ENCODE measurements at places on chromosomes 12 and 14. TPM values are rescaled to one million over a fixed set of nuclear protein-coding genes. Genes with fewer than 3 reads are reported as not detected.
A peak's percentile ranks its signal among the peaks of the same experiment; 100 is the strongest.

ITGB7 gene
- 105 TPM for total RNA-seq

RNASE7 gene
- total RNA-seq: not detected

MIP gene
- not detected for total RNA-seq

WASHC3 gene
- 35.0 TPM for total RNA-seq

KSR2 gene
- total RNA-seq: not detected

CCER1 gene
- not detected for total RNA-seq

DNA sequence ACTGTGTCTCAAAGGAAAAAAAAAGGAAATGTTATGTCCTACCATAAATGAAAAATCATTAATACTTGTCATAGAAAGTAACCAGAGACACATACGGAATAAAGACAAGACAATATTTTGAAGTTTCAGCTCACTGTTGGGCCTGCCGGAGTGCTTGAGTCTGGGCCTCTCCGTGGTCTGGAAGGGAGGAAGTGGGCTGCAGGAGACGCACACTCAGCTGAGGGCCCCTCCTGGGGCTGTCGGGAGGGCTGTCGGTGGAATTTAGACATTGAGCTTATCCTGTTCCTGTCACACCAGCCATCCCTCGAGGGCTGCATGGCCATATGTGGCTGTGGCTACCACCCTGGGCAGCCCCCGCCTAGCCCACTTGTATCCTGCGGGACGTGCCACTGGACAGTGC is 80.6 kb downstream of the DDX51 start:
- H3K27ac ChIP-seq: peak overlapping the region; percentile 64
- H3K27me3 ChIP-seq: no peaks in the 10 kb centered on the region
- H3K36me3 ChIP-seq: peaks cover 20% of the 10 kb centered on the region
- H3K4me1 ChIP-seq: peaks cover 24% of the 10 kb centered on the region
- no peak overlapping the region for H3K4me3 ChIP-seq

DNA sequence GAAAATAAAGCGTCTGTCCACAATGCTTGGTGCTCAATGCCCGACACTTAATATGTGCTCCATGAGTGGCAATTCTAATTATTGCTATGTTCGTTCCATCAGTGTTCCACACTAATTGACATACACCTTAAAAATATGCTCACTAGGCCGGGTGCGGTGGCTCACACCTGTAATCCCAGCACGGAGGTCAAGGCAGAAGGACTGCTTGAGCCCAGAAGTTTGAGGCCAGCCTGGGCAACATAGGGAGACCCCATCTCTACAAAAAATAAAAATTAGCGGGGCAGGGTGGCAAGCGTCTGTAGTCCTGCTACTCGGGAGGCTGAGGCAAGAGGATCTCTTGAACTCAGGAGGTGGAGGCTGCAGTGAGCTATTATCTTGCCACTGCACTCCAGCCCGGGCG is 635 bp upstream of the HECTD4 start:
- H3K4me3 ChIP-seq: peak overlapping the region; percentile 91
- peaks cover 23% of the 10 kb centered on the region for H3K4me1 ChIP-seq
- DNase-seq: no peak
- H3K27ac ChIP-seq: no peak overlapping the region

- no peaks in the 10 kb centered on the region for H3K36me3 ChIP-seq
- DNase-seq: no peak
- no peaks in the 10 kb centered on the region for H3K27me3 ChIP-seq
Observed at GRCh38 chr12:113069149-113069548, 12.6 kb downstream of the DTX1 start.

GRCh38 chr14:90721619-90722305 is 94.5 kb downstream of the TTC7B start:
- no peaks in the 10 kb centered on the region for H3K27me3 ChIP-seq
- no peak overlapping the region for H3K27ac ChIP-seq
- H3K36me3 ChIP-seq: no peaks in the 10 kb centered on the region
- peaks cover 6% of the 10 kb centered on the region for H3K4me1 ChIP-seq

DNA sequence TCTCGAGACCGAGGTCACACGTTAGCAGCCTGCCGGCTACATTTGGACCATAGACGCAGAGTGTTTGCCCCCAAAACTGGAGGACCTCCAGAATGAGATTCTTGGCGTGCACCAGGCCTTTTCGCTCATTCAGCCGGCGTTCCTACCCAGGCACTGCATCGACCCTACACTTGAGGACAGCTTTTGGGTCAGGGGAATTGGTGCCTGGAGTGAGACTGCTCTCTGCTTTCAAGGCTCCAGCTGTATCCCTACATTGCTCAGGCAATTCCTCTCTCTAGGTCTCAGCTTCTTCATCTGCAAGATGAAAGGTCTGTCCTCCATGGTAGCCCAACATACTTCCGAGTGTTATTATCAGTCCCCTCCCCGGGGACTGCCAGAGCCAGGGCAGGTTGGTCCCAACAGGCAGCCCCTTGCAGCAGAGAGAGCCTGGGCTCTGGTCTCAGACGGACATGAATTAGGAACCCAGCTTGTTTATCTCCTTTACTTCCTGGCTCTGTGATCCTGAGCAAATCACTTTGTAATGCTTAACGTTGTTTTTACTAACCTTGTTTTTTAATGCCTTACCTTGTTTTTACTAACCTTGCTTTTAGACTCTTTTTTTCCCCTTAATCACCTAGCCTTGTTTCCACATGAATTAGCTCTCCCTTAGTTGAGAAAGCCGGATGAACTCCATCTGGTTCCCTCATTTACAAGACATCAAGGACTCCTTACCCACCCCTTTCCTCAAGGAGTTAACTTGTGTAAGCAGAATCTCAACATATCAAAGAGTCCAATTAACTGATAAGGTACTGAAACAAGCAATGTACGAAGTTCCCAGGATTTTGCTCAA is 892 bp downstream of the TCHP start:
- H3K27me3 ChIP-seq: no peaks in the 10 kb centered on the region
- DNase-seq: no peak
- peaks cover 14% of the 10 kb centered on the region for H3K36me3 ChIP-seq
- peak overlapping the region; percentile 99 for H3K4me3 ChIP-seq

DNA sequence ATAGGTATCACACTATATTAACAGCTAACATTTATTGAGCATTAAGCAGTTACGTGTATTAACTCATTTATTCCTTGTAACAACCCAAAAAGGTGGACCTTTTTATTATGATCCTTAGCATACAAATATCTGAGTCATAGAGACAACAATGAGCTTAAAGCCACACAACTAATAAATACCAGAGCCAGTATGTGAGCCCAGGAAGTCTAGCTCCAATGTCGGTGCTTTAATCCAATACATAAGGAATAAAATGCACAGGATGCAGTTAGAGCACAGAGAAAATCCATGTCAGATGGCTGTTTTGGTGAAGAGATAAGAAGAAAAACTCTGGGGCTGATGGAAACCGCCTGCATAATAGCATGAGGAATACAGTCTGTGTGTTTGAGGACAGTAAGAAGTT is 888.6 kb downstream of the TMTC2 start:
- H3K4me3 ChIP-seq: no peak overlapping the region
- H3K27me3 ChIP-seq: no peaks in the 10 kb centered on the region

GRCh38 chr14:96806836-96807235 is 9.7 kb downstream of the VRK1 start:
- peaks cover 55% of the 10 kb centered on the region for H3K36me3 ChIP-seq
- no peak overlapping the region for H3K4me3 ChIP-seq
- H3K4me1 ChIP-seq: peaks cover 48% of the 10 kb centered on the region
- H3K27ac ChIP-seq: no peak overlapping the region

DNA sequence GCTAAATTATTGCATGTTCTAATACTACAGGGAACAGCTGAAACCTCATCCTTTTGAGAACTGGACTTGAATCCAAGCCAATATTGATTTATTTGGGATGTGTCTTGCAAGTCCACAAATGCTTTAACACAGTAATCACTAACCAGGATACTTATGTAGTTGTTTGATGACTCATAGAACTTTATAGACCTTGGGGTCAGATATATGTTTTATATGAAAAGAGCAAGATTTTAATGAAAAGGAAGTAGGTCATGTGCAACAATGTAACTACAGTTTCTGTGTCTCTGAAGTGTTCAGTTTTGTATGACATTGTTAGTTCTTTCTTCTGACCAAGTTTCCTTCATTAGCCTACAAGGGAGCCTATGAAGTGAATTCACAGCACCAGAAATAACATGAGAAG is 352.0 kb downstream of the ZFP36L1 start:
- peaks cover 13% of the 10 kb centered on the region for H3K4me1 ChIP-seq
- DNase-seq: no peak
- H3K27ac ChIP-seq: no peak overlapping the region
- no peak overlapping the region for H3K4me3 ChIP-seq

GRCh38 chr14:91412939-91413338 is 4.7 kb downstream of the CCDC88C start:
- H3K27ac ChIP-seq: peak overlapping the region; percentile 100
- peaks cover 65% of the 10 kb centered on the region for H3K4me1 ChIP-seq
- no peak for DNase-seq

DNA sequence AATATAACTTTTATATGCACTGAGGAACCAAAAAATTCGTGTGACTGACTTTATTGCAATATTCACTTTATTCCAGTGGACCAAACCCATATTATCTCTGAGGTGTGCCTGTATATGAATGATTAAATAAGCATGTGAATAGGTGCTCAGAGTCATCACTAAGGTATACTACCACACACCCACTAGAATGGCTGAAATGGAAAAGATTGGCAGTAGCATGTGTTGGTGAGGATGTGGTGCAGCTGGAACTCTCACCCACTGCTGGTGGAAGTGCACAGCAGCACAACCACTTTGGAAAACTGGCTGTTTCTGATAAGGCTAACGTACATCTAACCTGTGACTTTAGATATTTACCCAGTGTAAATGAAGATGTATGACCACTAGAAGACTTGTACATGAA is 36.8 kb downstream of the GOLGA5 start:
- H3K27ac ChIP-seq: no peak overlapping the region
- H3K36me3 ChIP-seq: peaks cover 8% of the 10 kb centered on the region
- H3K4me3 ChIP-seq: no peak overlapping the region
- no peaks in the 10 kb centered on the region for H3K27me3 ChIP-seq
- no peaks in the 10 kb centered on the region for H3K4me1 ChIP-seq

DNA sequence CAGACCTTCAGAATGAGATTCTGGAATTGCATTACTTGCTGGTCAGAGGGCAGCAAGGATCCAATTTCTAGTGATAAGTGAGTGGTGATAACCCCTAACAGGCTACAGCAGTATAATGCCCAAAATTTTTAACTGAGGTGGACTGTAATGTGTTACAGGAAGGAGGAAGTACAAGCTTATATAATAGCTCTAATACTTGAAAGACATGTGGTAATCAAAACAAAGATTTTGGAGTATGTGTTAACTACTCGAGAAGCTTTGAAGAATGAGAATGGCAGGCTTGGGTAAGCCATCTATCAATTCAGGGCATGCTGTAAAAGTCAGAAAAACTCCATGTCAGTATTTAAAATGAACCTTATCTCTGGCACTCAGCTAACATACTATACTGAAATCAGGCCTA is 70.5 kb downstream of the ANKS1B start:
- H3K4me3 ChIP-seq: no peak overlapping the region
- no peak for DNase-seq
- no peaks in the 10 kb centered on the region for H3K4me1 ChIP-seq
- no peak overlapping the region for H3K27ac ChIP-seq
- no peaks in the 10 kb centered on the region for H3K36me3 ChIP-seq

GRCh38 chr14:99725774-99726537 is 41.9 kb downstream of the CYP46A1 start:
- no peak overlapping the region for H3K4me3 ChIP-seq
- H3K27ac ChIP-seq: no peak overlapping the region
- H3K36me3 ChIP-seq: peaks cover 2% of the 10 kb centered on the region
- no peak for DNase-seq
- H3K4me1 ChIP-seq: no peaks in the 10 kb centered on the region

GRCh38 chr14:53180272-53181221 is 27.4 kb upstream of the DDHD1 start:
- H3K27me3 ChIP-seq: no peaks in the 10 kb centered on the region
- H3K4me3 ChIP-seq: peak overlapping the region; percentile 38
- peak overlapping the region; percentile 38 for H3K27ac ChIP-seq
- H3K36me3 ChIP-seq: peaks cover 11% of the 10 kb centered on the region

DNA sequence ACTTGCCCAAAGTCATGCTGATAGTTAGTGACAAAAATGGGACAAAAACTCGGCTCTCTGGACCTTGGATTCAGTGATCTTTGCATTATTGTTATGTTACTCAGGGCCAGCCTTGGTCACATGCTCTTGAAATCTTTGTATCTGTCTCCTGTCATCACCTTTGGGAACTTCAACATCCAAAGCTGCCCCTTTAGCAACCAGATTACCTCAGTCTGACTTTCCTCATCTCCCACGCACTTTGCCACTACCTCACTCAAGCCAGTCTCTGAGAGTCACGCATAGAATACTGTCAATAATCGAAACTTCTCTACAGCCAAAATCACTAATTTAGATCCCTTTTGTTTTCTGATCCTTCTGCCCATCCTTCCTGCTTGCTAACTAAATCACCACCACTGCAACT is 90.8 kb upstream of the DAAM1 start:
- no peak overlapping the region for H3K27ac ChIP-seq
- no peak overlapping the region for H3K4me3 ChIP-seq
- no peak for DNase-seq
- H3K36me3 ChIP-seq: no peaks in the 10 kb centered on the region
- peaks cover 22% of the 10 kb centered on the region for H3K27me3 ChIP-seq
- no peaks in the 10 kb centered on the region for H3K4me1 ChIP-seq

DNA sequence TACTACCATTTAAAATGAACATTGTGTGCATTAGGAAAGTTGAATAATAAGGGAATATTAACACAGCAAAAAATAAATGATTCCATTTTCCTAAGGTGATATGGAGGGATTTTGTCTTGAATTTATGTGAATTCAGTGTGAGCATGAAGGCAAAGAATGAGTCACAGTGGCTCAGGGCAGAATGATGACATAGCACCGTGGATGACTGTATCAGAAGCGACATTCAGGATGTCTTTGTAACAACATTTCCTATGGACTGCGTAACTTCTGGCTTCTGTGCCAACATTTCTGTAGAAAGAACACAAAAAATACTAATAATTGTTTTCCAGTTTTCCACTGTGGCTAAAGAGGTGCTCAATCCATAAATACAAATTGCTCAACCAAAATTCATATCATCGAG is 54.6 kb downstream of the TTC8 start:
- DNase-seq: no peak
- H3K4me1 ChIP-seq: no peaks in the 10 kb centered on the region
- H3K4me3 ChIP-seq: no peak overlapping the region
- H3K27me3 ChIP-seq: no peaks in the 10 kb centered on the region

DNA sequence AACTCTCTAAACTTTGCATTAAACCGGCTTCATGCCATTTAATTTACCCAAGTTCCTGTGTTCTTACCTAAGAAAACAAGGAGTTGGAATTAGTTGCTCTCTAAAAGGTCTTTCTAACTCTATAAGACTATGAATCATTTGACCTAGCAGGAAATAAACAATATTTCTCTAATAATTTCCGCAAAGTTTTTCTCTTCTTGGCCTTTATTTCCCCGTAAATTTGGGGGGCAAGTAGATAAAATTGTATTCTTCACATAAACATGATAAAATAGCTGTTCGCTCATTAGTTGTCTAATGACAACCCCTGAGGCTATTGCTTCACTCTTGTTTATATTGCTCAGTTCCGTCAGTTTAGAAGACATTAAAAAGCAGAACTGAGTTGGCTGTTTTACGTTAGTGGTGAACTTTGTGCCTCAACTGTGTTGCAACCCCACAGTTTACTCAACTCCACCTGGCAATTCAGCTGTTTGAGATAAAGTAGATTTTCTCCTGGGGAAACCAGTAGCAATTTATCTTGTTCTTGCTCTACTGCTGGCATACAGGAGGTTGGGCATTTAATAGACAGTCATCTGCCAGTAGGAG is 74.7 kb downstream of the BTG1 start:
- H3K36me3 ChIP-seq: peaks cover 22% of the 10 kb centered on the region
- H3K27me3 ChIP-seq: no peaks in the 10 kb centered on the region
- H3K27ac ChIP-seq: no peak overlapping the region
- no peak overlapping the region for H3K4me3 ChIP-seq

Measured in activated naive CD8-positive, alpha-beta T cell treated with anti-CD3 and anti-CD28 coated beads for 36 hours (primary cell).